ENCODE measurements at places on chromosomes 3 and 15. TPM values are rescaled to one million over a fixed set of nuclear protein-coding genes. Genes with fewer than 3 reads are reported as not detected.

DNA sequence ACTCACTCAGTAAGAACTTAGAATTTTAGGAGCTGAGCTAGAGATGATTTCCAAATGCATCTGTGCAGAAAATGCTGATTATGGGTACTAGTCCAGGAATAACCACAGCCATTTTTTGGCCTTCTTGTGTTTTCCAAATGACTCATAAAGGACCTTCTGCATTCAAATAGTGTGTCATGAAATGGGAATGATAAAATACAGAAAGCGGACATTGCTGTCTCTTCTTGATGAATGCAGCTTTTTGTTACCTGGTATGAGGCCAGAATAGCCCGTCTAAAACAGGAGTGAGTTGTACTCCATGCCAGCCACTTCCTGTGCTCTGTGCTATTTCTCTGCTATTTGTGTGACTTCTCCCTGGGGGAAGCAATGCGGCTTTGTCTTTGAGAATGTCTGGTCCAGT, 20.5 kb upstream of the FRMD5 start:
- H3K27me3 ChIP-seq: no peaks in the 10 kb centered on the region
- H3K36me3 ChIP-seq: no peaks in the 10 kb centered on the region
- 0 out of 2 replicates have a peak, but pooled peaks cover 2% of the 10 kb centered on the region for H3K4me1 ChIP-seq
- no peak overlapping the region for H3K27ac ChIP-seq
- DNase-seq: peak; percentile 90

PRKCD gene
- total RNA-seq: 3.3 TPM

ZPLD1 gene
- under 0.01 TPM for total RNA-seq

DNA sequence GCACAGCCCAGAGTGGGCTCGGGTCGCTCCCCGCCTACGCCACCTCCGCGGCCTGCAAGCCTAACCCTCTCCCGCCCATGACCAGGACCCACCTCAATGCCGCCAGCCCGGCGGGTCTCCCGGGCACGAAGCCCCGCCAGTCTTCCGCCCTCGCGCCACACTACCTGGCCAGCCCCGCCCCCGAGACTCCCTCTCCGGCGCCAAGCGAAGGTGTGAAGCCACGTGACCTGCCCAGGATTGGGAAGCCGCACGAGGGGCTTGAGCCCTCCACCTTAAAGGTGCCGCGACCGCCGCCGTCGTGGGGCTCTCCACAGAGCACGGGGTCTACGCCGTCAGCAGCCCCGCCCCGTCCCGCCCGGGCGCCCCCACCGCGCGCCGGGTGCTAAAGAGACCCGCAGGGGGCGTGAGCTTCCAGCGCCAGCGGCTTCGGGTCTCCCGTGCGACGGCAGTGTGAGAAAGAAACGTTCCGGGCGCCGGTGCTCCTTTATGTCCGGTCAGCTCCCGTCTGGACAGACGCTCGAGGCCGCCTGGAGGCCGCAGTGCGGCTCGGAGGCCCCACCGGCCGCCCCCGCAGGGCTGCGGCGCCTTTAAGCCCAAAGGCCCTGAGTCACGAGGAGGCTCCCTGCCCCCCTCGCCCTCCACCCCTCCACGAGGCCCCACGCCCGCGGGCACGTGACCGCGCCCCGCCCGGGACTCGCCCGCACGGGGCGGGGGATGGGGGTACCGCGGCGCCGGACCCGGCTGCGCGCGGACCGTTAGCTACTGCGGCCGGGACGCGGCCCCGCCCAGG, at the start of gene CPEB1:
CPEB1 (minus strand) TSS at position 319 of the 790 bp plus-strand sequence. CDS start 18,904 bp downstream, outside the sequence.
- no peaks in the 10 kb centered on the region for H3K36me3 ChIP-seq
- H3K4me1 ChIP-seq: no peaks in the 10 kb centered on the region
- peak; percentile 30 for DNase-seq
- peaks cover 48% of the 10 kb centered on the region for H3K27me3 ChIP-seq
- H3K4me3 ChIP-seq: peak within 1 kb of the TSS; percentile 63
- no peak within 1 kb of the TSS for H3K27ac ChIP-seq

DNA sequence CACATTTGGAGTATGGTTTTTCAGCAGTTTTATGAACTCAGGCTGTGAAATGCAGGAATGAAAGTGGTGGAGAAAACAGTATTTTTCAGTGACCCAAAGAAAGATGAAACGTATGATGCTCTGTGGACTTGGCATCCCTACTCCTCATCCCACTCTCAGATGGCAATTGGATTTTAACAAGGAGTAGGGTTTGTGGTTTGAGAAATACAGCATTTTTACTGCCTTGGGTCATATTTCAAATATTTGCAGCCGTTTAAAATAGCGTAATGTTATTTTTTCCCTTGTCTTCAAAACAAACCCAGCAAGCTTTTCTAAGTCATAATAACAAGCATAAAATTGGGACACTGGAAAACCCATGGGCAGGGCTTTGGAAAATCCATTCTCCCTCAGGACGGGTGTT, 117.2 kb upstream of the LRIG1 start:
- peaks cover 11% of the 10 kb centered on the region for H3K4me1 ChIP-seq
- no peaks in the 10 kb centered on the region for H3K36me3 ChIP-seq
- H3K4me3 ChIP-seq: no peak overlapping the region
- DNase-seq: peak; percentile 56
- peak overlapping the region; percentile 88 for H3K27ac ChIP-seq

- H3K4me1 ChIP-seq: peaks cover 6% of the 10 kb centered on the region
- no peaks in the 10 kb centered on the region for H3K36me3 ChIP-seq
- H3K27me3 ChIP-seq: peaks cover 8% of the 10 kb centered on the region
- no peak for DNase-seq
- no peak overlapping the region for H3K4me3 ChIP-seq
Measured at GRCh38 chr3:72496051-72496670, 352.1 kb downstream of the SHQ1 start.

GRCh38 chr3:47057212-47057671, 77.8 kb downstream of the NBEAL2 start:
- H3K27ac ChIP-seq: no peak overlapping the region
- peak; percentile 31 for DNase-seq
- no peaks in the 10 kb centered on the region for H3K27me3 ChIP-seq
- H3K4me1 ChIP-seq: no peaks in the 10 kb centered on the region

DNA sequence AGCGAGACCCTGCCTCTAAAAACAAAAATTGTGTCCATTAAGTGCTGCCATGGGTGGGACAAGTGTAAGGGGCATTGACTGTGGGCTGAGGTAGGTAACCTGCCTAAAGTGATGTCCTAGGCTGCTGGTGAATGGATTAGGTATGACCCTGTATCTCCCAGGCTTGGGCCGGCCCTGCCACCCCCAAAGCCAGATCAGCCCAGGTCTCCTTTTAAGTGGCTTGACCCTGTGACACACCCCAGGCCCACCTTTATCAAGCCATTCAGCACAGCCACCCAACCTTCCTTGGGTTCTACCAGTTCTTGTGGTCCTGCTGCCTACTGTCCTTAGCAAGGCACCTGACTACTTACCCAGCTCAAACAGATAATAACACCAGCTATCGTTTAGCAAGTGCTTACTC, 18.7 kb downstream of the CIB2 start:
- H3K36me3 ChIP-seq: no peaks in the 10 kb centered on the region
- no peaks in the 10 kb centered on the region for H3K27me3 ChIP-seq
- H3K4me1 ChIP-seq: peaks cover 2% of the 10 kb centered on the region
- H3K27ac ChIP-seq: no peak overlapping the region

LMAN1L gene
- not detected for total RNA-seq

CEMIP gene
- total RNA-seq: 51.9 TPM

- no peaks in the 10 kb centered on the region for H3K27me3 ChIP-seq
- DNase-seq: no peak
- no peak overlapping the region for H3K27ac ChIP-seq
- H3K36me3 ChIP-seq: no peaks in the 10 kb centered on the region
Measured at GRCh38 chr3:107882881-107883280, 207.9 kb downstream of the CD47 start.

GRCh38 chr3:193744048-193744821, 151.2 kb downstream of the OPA1 start:
- no peak overlapping the region for H3K27ac ChIP-seq
- H3K27me3 ChIP-seq: peaks cover 17% of the 10 kb centered on the region
- no peaks in the 10 kb centered on the region for H3K36me3 ChIP-seq
- no peaks in the 10 kb centered on the region for H3K4me1 ChIP-seq

DNA sequence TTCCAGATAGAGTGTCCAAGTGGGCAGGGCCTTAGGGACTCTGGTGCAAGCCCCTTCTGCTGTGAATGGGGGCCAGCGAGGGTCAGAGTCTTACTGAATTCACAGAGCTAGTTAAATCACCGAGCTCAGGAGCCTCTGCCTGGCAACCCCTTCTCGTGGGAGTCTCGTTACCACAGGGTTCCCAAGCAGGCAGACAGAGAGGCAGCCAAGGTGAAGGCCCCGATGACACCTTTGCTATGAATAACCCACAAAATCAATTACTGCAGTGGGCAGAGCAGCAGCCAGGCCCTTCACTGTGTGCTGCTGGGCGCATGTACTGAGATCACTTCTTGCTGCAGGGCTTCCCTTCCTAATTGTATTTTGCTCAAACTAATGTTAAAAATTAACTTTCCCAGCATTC, 56.9 kb downstream of the SPSB4 start:
- no peak overlapping the region for H3K4me3 ChIP-seq
- no peaks in the 10 kb centered on the region for H3K36me3 ChIP-seq
- H3K27ac ChIP-seq: no peak overlapping the region
- no peak for DNase-seq
- peaks cover 25% of the 10 kb centered on the region for H3K27me3 ChIP-seq

DNA sequence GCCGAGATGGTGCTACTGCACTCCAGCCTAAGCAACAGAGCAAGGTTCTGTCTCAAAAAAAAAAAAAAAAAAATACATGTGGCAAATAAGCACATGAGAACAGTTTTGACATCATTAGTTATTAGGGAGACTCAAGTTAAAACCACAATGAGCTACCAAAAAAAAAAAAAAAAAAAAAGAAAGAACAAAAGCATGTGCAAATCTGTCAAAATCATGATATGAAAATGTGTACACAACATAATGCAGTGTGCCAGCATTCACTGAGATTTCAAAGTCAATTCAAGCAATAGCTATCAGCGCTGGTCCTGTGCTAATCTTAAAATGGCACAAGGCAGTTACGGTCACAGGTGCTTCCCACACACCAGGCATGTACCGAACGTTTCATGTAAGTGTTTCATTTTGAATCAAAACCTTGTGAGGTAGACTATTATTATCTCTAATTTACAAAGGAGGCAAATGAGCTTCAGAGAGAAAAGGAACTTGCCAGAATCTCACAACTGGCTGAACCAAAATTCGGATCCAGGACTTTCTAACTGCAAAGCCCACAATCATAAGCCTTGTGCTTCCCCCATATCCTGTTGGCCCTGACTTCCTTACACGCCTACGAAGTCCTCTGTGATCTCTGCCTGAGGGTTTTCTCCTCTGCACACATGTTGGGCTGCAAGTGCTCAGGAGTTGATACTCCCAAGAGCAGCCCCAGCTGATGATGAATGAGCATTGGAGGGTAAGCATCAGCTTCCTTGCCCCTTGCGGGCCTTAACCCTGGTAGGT, 200.1 kb upstream of the PROK2 start:
- H3K27ac ChIP-seq: no peak overlapping the region
- DNase-seq: no peak
- H3K36me3 ChIP-seq: no peaks in the 10 kb centered on the region
- H3K27me3 ChIP-seq: no peaks in the 10 kb centered on the region
- H3K4me1 ChIP-seq: peaks cover 1% of the 10 kb centered on the region

RPL29 gene
- 1,798 TPM for total RNA-seq

- no peaks in the 10 kb centered on the region for H3K4me1 ChIP-seq
- H3K36me3 ChIP-seq: no peaks in the 10 kb centered on the region
- H3K4me3 ChIP-seq: no peak overlapping the region
- no peak for DNase-seq
Measured at GRCh38 chr3:152688313-152688712, 146.6 kb upstream of the P2RY1 start.

DNA sequence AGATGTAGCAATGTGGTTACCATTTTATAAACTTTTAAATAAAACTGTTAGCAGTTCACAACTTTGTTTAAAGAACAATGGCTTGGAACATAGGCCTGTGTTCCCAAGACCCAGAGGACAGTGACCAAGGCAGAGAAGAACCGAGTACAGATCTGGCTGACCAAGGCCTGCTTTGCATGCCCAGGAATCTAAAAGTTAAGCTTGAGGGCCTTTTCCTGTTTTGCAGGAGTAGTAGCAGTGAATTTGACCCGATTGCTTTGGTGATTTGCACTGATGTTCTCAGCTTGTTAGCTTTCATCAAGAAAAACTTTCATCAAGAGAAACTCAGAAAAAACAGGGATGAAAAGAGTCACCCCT, 9.9 kb downstream of the FILIP1L start:
- H3K36me3 ChIP-seq: no peaks in the 10 kb centered on the region
- DNase-seq: no peak
- H3K4me1 ChIP-seq: peaks cover 31% of the 10 kb centered on the region

PSTPIP1 gene
- 0.36 TPM for total RNA-seq

OR5H14 gene
- not detected for total RNA-seq

GRCh38 chr15:61062268-61062861, 166.7 kb downstream of the RORA start:
- DNase-seq: no peak
- H3K4me1 ChIP-seq: no peaks in the 10 kb centered on the region
- H3K27ac ChIP-seq: no peak overlapping the region
- H3K4me3 ChIP-seq: no peak overlapping the region

- peaks cover 19% of the 10 kb centered on the region for H3K4me1 ChIP-seq
- peak; percentile 67 for DNase-seq
- no peaks in the 10 kb centered on the region for H3K27me3 ChIP-seq
- no peaks in the 10 kb centered on the region for H3K36me3 ChIP-seq
Measured at GRCh38 chr3:4719046-4719501, 225.9 kb downstream of the ITPR1 start.

DNA sequence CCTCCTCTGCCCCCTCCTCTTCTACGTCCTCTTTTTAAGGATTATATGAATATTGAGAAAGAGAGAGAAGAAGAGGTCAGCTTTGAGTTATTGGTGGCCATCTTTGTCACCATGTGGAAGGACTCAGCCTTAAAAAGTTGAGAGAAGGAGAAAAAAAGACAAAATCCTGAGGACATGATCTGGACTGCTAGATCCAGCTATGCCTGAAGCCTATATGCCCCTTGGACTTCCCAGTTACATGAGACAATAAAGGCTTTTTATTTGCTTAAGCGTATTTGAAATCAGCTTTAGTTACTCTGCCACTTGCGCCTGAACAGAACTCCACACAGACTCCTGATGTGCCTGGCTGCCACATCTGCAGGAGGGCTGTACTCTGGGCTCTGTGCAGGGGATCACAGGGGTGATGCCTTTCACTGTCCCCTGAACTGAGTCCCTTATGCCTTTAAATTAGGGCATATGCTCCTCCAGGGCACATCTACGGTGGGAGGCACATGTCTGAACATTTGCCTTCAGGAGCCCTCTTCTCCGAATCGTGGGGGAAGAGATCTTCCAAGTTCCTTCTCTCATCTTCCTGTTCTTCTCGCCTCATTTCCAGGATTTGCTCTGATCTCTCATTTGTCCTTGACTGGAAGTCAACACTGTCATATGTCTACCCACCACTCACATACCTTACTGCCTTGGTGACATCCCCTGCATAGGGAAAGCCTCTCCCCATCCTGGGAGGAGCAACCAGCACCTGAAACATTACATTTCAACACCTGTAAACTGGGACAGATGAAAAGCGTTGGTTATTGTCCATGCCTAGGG, 14.0 kb upstream of the PLA2G4E start:
- no peak overlapping the region for H3K4me3 ChIP-seq
- peaks cover 39% of the 10 kb centered on the region for H3K27me3 ChIP-seq
- H3K36me3 ChIP-seq: no peaks in the 10 kb centered on the region
- no peak for DNase-seq
- H3K4me1 ChIP-seq: no peaks in the 10 kb centered on the region
- no peak overlapping the region for H3K27ac ChIP-seq

- peak; percentile 76 for DNase-seq
- no peak overlapping the region for H3K4me3 ChIP-seq
- H3K36me3 ChIP-seq: no peaks in the 10 kb centered on the region
- H3K27me3 ChIP-seq: no peaks in the 10 kb centered on the region
- peaks cover 2% of the 10 kb centered on the region for H3K4me1 ChIP-seq
Measured at GRCh38 chr3:69710153-69710977, 28.9 kb upstream of the MITF start.

SUCNR1 gene
- not detected for total RNA-seq
